ENCODE measurements at places on chromosomes 6 and 20.

DNA sequence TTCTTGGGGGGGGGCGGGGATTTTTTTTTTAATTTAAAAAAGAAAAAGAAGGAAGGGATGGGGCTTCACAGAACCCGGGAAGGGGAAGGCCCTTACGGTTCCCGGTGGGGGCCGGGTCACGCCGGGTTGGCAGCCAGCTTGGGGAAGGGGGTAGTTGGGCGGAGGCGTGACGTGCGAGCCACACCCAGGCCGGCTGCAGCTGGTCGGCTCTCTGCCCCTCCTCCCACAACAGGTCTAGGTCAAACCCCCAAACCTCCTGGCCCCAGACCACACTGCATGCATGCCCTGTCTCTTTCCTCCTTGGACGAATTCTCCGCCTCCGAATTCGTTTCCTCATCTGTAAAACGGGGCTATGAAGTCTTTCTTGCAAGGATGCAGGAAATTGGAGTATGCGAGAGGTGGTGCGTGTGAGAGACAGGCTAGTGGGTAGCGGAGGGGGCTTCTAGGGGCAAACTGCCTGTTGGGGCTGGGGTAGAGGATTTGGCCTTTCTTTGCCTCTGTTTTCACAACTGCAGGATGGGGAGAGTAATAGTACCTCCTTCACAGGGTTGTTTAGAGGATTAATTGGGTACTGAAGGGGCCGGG, 828 bp downstream of the HCK start:
- no peak for DNase-seq

- peak; percentile 95 for DNase-seq
These were observed 32.5 kb downstream of the NT5E start for GRCh38 chr6:85482206-85482904.

GRCh38 chr6:105695461-105695860, 292.6 kb upstream of the PREP start:
- no peak for DNase-seq

GRCh38 chr6:30490026-30490876, 942 bp downstream of the HLA-E start:
- peak; percentile 51 for DNase-seq

- no peak for DNase-seq
These were observed 52.6 kb downstream of the THBS2 start for GRCh38 chr6:169200893-169201514.

DNA sequence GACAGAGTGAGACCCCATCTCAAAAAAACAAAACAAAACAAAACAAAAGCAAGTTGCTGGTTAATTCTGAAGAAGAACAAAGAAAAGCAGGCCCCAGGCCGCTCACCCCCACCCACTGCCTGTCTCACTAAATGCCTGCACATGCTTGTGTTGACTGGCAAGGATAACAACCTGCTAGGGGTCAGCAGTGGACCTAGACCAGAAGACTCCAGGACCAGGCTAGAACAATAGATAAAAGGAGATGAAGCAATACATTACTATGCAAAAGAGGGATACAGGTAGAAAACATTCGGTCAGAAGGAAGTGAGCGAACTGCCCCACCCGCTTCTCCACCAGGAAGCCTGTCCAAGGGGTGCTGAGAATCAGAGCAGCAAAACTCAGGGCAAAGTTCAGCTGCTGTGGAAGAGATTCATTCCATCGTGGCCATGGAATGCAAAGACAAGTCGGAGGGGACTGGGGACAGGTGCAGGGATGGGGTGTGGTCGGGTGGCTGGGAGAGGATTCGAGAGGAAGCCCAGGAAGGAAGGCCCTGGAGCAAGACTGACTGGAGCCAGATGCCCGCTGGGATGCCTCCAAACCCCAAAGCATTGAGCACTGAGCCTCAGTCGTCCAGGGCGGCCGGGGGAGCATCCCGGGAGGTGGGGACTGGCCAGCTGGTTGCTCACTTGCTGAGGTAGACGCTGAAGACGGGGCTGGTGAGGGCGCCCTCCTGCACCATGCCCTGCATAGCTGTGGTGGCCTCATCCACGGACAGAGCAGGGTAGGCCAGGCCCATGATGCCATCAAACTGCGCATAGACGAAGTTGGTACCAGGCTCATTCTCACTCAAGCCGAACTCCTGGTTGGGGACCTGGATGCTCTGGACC, 5.3 kb downstream of the PGC start:
- DNase-seq, result no peak

DNA sequence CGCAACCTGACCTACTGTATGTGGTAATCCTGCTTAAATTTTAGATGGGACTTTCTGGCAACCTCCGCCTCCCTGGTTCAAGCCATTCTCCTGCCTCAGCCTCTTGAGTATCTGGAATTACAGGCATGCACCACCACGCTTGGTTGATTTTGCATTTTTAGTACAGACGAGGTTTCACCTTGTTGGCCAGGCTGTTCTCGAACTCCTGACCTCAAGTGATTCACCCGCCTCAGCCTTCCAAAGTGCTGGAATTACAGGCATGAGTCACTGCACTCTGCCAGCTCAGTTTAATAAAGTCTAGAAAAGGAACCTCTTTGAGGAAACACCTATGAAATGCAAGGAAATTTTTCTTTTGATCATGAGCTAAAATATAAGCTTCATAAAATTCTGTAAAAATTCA, 9.0 kb upstream of the PLCB4 start:
- peak; percentile 60 for DNase-seq

DNA sequence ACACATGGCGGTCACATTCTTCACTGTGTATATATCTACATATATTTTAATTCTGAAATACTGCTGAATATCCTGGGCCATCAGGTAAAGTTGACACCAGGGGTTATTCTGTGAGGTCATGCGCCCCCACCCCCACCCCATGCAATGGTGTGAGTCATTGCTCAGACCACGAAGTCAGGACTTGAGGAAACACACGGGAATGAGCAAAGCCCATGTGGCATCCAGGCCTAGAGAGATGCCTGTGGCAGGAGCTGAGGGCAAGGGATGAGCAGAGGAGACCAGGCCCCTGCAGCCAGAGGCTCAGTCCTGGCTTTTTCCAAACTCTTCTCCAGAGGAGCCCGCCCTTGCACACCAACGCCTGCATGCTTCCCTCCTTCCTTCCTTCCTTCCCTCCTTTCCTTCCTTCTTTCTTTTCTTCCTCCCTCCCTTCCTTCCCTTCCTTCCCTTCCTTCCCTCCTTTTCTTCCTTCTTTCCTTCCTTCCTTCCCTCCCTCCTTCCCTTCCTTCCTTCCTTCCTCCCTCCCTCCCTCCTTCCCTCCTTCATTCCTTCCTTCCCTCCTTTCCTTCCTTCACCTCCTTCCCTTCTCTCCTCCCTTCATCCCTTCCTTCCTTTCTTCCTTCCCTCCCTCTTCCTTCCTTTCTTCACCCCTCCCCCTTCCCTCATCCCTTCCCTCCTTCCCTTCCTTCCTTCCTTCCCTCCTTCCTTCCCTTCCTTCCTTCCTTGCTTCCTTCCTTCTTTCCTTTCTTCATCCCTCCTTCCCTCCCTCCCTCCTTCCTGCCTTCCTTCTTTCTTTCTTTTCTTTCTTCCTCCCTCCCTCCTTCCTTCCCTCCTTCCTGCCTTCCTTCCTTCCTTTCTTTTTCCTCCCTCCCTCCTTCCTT, 72.0 kb upstream of the INSM1 start:
- DNase-seq, result peak; percentile 1

GRCh38 chr20:60242836-60243505, 284.7 kb downstream of the CDH26 start:
- DNase-seq, result peak; percentile 40

DNA sequence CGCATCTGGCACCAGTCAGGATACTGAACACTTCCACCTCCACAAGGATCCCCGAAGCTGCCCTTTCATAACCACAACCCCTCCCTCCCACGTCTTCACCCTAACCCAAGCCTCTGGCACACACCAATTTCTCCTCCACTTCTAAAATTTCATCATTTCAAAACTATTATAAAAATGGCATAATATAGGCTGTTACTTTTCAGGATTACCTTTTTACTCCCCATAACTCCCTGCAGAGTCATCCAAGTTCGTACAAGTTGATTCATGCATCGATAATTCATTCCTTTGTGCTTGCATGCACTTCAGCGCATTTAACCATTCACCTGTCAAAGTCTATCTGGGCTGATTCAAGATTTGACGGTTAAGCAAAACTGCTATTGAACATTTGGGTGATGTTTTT, 30.6 kb upstream of the LY86 start:
- DNase-seq, result no peak

DNA sequence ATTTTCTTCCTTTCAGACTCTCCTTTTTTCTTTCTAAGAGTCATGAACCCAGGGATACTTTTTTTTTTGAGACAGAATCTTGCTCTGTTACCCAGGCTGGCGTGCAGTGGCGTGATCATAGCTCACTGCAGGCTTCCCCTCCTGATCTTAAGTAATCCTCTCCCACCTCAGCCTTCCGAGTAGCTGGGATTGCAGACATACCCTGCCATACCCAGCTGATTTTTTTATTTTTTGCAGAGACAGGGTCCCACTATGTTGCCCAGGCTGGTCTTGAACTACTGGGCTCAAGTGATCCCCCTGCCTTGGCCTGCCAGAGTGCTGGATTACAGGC, 32.8 kb upstream of the IER3 start:
- DNase-seq, result no peak

- no peak for DNase-seq
These were observed 29.4 kb downstream of the PHACTR3 start for GRCh38 chr20:59633656-59634251.

All from fibroblast of mammary gland (primary cell).